ENCODE measurements at places on chromosomes 12 and 14.

- DNase-seq = no peak
These were observed 91.8 kb downstream of the SLC38A1 start for GRCh38 chr12:46177025-46177424.

- DNase-seq = no peak
These were observed 96.7 kb downstream of the CEP128 start for GRCh38 chr14:80844872-80845271.

DNA sequence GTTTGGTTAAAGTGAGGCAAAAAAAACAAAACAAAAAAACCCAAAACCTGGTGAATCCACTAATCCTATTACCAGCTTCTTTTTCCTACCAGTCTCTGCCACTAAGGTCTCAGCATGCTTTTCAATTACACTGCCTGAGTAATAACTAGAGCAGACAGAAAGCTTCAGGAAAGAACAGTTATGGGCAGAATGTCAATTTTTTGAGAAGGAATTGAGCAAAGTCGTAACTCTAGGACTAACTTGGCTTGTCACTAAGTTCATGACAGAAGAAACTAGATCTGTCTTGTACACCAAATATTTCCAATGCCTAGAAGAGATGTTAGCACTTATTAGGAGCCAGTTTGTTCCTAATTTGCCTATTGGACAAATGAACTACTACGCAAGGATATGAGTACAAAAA lies 148.8 kb upstream of the CNOT2 start:
- no peak for DNase-seq

- DNase-seq = no peak
These were observed 10.2 kb upstream of the MYL6B start for GRCh38 chr12:56141946-56142784.

GRCh38 chr12:113818283-113818682 lies 147.8 kb downstream of the RBM19 start:
- no peak for DNase-seq

DNA sequence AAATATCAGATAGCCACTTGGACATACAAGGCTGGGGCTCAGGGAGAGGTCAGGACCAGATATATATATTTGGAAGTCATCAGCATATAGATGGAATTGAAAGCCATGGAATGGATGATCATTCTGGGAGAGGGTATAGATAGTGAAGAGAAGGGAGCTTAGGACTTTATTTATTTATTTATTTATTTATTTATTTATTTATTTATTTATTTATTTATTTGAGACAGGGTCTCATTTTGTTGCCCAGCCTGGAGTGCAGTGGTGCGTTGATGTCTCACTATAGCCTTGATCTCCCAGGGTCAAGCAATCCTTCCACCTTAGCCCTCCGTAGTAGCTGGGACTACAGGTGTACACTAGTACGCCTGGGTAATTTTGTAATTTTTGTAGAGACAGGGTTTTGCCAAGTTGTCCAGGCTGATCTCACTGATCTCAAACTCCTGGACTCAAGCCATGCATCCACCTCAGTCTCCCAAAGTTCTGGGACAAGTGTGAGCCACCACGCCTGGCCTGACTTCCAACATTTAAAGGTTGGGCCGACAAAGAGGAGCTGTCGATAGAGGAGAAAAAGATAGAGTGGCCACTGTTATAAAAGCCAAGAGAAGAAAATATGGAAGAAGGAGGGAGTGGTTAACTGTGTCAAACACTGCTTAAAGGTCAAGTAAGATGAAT lies 8.7 kb upstream of the INHBE start:
- DNase-seq = no peak

DNA sequence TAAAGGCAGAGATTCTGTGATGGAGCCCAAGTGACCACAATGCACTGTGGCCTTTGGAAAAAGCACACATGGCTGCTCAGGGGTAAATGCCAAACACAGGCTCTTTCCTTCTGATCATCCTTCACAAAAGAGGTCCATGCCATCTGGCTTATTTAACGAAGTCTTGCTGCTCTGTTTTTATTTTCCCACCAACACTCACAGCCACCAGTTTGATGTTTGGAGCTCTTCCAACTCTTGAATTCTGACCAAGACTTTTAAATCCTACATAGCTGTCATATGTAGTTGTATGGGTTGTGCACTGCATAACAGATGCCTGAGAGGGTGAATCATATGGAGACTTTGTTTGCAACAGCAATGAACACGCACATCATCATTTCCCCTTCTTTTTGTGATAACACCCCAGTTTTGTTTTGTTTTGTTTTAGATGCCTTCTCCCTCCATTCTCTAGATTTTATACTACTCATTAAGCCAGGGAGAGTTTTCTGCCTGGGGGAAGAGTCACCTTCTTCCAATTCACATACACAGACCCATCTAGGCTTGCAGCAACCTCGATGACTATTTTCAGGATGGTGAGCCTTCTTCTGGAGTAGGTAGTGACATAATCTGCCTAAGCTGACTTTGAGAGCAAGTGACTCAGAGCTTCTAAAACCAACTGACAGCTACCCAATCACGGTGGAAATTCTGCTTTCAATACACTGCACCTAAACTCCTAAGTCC lies 145.2 kb upstream of the WSCD2 start:
- DNase-seq = no peak

- DNase-seq = no peak
These were observed 68.4 kb upstream of the BCAT1 start for GRCh38 chr12:25017336-25017735.

DNA sequence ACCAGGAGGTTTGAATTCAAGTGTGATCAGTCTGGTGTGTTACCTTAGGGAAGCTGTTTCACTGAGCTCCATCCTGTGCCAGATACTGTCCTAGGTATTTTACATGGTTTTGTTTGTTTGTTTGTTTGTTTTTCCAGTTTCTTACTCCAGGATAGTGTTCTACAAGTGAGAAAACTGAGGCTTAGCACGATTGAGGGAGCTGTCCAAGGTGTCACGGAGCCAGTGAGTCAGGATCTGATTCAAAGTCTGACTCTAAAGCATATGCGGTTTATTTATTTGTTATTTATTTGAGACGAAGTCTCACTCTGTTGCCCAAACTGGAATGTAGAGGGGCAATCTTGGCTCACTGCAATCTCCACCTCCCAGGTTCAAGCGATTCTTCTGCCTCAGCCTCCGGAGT lies 79.7 kb upstream of the GNG2 start:
- no peak for DNase-seq

GRCh38 chr12:64825143-64826021 lies 935 bp downstream of the TBC1D30 start:
- no peak for DNase-seq

- no peak for DNase-seq
These were observed 8.0 kb upstream of the ITGA5 start for GRCh38 chr12:54427106-54427505.

GRCh38 chr14:90336985-90337384 lies 5.2 kb upstream of the NRDE2 start:
- DNase-seq = no peak

- DNase-seq = no peak
These were observed 16.6 kb upstream of the KLRD1 start for GRCh38 chr12:10291030-10291429.

- DNase-seq = no peak
These were observed 57.0 kb upstream of the KRR1 start for GRCh38 chr12:75568393-75568792.

GRCh38 chr12:49888461-49889151 lies 15.1 kb downstream of the FAIM2 start:
- no peak for DNase-seq

DNA sequence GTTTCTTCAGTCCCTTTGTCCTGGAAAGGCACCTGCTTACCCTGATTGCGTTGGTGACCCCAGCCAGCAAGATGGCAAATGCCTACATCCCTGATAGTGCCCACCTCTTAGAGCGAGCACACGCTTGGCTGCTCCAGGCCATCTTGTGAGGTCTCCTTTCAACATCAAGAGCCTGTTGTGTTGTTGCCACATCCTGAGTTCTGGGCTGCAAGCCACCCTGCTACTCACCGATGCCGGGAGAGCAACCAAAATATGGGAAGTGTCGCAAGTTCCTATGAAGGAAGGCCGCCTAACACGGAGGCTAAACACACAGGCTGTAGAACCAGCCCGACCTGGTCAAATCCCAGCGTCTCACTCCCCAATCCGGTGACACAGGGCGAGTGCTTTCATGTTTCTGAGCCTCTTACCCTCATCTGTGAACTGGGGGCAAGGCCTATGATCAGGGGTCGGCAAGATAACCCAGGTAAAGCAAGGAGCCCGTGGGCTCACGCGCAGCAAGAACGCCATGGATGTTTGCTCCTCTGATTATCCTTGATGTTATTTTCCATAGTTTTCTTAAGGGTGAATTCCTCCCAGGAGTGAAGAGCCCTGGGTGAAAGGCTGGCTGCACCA lies 98.4 kb downstream of the LGMN start:
- DNase-seq = no peak

GRCh38 chr12:100219328-100220109 lies 18.9 kb downstream of the ACTR6 start:
- no peak for DNase-seq

DNA sequence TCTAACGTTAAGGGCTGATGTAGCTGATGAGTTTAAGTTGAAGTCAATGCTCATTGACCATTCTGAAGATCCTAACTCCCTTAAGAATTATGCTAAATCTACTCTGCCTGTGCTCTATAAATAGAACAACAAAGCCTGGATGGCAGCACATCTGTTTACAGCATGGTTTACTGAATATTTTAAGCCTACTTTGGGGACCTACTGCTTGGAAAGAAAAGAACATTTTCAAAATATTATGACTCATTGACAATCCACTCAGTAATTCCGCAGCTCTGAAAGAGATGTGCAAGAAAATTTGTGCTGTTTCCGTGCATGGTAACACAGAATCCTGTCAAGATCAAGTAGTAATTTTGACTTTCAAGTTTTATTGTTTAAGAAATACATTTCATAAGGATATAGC lies 35.0 kb upstream of the NAV3 start:
- no peak for DNase-seq

DNA sequence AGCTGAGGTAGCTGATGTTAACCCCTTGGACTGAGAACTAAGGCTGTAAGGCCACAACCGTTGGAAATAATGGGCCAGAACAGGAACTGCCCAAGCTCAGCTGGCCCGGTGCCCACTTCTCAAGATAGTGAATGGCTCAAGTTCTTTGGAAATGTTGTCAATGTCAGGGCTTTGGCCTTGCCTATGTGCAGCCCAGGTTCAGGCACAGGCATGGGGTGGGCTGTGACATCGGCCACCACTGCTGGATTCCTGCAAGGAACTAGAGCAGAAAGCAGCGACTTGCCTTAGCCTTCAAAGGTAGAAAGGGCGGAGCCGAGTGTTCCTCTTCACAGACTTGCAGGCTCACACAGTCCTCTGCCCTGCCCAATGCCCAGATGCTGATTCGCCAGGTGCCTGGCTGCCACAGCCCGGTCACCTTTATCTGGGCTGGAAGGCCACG lies 291.2 kb downstream of the ZFP36L1 start:
- DNase-seq = no peak

- no peak for DNase-seq
These were observed 526.6 kb upstream of the CCDC196 start for GRCh38 chr14:65959563-65960024.

Data from cortex of kidney (tissue), 1 donor.